Ascending aorta (tissue), 2 donors: ENCODE measurements at places on chromosomes 7 and 10. TPM values are rescaled to one million over a fixed set of nuclear protein-coding genes. Genes with fewer than 3 reads are reported as not detected.

GRCh38 chr7:118079369-118079768 is 104.6 kb upstream of the LSM8 start:
- no peak overlapping the region for H3K4me3 ChIP-seq
- H3K4me1 ChIP-seq = no peaks in the 10 kb centered on the region
- H3K27ac ChIP-seq = no peak overlapping the region

- H3K27me3 ChIP-seq = no peaks in the 10 kb centered on the region
- peak overlapping the region; percentile 75 for H3K4me3 ChIP-seq
- no peak for DNase-seq
- H3K4me1 ChIP-seq = peaks cover 13% of the 10 kb centered on the region
- peak overlapping the region; percentile 97 for H3K27ac ChIP-seq
These were observed 923 bp downstream of the TNPO3 start for GRCh38 chr7:129053938-129054437.

DNA sequence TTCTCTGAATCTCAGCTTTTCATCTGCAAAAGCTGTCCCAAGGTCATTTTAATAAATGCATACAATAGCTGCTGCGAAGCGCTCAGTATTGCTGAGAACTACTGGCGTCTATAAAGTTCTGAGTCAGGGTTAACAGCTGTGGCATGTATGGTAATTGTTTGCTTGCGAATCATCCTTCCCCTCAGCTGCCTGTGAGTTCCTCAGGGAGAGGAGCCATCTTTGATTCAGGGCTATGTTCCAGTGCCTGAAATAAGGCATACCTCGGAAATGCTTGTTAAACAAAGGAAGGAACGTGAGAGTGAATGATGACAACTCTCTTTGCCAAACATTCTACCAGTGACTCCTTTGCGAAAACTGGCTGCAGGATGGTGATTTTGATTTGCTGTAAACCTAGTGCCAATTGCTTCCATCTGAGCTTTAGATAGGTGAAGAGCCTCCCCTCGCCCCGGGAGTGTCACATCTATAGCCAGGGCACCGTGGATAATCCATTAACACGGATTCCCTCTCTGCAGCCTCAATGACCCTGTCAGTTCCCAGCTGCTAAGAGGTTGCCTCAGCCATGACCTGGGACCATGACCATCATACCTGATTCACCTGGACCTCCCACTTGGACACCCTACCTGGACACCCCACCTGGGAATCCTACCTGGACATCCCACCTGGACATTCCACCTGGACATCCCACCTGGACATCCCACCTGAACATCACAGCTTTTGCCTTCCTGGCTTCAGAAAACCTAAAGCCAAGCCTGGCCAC is 39.6 kb downstream of the GPRIN2 start:
- H3K36me3 ChIP-seq = no peaks in the 10 kb centered on the region
- no peaks in the 10 kb centered on the region for H3K4me1 ChIP-seq
- H3K27me3 ChIP-seq = no peaks in the 10 kb centered on the region
- peak; percentile 43 for DNase-seq
- no peak overlapping the region for H3K4me3 ChIP-seq

GRCh38 chr10:127535802-127536515 is 13.2 kb upstream of the NPS start:
- H3K36me3 ChIP-seq = no peaks in the 10 kb centered on the region
- no peak for DNase-seq
- H3K4me3 ChIP-seq = no peak overlapping the region
- no peak overlapping the region for H3K27ac ChIP-seq
- H3K27me3 ChIP-seq = no peaks in the 10 kb centered on the region
- H3K4me1 ChIP-seq = no peaks in the 10 kb centered on the region

Gene MMRN2
- 282 TPM for total RNA-seq

GRCh38 chr10:46330894-46331293 is 44.1 kb downstream of the ANTXRL start:
- H3K4me3 ChIP-seq = no peak overlapping the region
- DNase-seq = no peak
- H3K4me1 ChIP-seq = no peaks in the 10 kb centered on the region
- H3K27ac ChIP-seq = no peak overlapping the region
- H3K36me3 ChIP-seq = no peaks in the 10 kb centered on the region
